NAMALWA (cell line): ENCODE measurements at places on chromosomes 5 and 9.

DNA sequence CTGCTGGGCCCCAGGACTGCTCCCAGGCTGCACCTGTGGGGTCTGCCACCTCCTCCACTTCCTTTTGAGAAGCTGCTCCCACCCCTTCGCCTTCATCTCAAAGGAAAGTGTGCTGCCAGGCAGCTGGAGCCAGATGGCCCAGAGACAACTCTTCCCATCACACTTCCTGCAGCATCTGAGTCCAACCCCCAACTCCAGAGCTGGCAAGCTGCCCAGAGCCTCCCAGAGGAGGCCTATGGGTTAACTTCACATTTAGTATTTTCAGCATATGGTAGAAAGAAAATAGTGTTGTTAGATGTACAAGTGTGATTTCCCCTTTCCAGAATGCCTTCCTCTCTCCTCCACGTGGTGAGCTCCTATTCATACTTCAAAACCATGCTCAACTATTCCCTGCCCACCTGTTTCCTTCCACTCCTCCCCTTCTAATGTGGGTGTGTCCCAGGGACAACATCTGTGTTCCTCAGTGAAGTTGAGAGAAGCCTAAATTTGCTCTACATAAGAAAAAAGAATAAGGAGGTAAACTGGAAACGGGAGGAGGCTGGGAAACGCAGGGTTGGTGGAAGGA is 38.6 kb upstream of the KCNMB1 start:
- no peak for DNase-seq

DNA sequence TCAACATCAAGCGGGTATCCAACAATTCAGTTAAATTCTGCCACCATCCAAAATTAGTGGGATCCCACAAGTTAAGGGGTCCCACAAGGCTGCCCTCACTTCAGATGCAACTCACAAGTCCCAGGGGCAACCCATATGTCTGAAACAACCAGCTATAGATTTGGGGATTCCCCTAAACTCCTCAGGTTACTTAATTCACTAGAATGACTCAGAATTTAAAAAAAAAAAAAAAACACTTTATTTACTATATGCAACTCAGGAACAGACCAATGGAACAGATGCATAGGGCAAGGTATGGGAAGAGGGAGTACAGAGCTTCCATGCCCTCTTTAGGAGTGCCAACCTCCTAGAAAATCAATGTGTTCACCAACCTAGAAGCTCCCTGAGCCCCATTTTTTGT is 15.1 kb downstream of the AUH start:
- no peak for DNase-seq

DNA sequence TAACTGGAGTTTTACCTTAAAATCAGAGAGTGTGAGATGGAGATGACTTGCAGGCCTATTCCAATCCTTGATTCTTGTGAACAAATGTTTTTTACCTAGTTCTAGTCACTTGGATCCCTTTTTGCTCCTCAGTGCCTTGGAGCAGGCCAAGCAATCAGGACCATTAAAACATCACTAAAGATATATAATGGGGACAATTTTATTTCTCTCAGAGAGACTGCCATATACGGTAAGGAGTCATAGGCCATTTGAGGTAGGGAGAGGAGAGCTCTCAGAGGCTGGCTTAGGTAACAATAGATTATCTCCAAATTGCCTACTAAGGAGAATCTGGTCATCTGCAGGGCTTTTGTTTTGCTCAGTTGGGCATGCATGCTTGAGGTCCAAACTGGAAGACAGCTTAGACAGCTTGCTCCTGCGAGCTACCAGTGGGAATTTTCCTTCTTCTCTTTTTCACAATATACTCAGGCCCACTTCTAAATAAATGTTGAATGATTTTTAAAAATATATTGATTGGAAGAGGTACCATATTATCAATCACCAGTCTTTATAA is 44.0 kb downstream of the FREM1 start:
- DNase-seq = no peak

- no peak for DNase-seq
Measured at GRCh38 chr5:172373680-172374079, 80.6 kb downstream of the SH3PXD2B start.
